ENCODE measurements at places on chromosomes 12 and 14. TPM values are rescaled to one million over a fixed set of nuclear protein-coding genes. Genes with fewer than 3 reads are reported as not detected.

ALX1 gene
- total RNA-seq: not detected

SYCP3 gene
- total RNA-seq: 0.23 TPM

UBR7 gene
- total RNA-seq: 17.5 TPM

KRT81 gene
- not detected for total RNA-seq

BHLHE41 gene
- total RNA-seq: 0.55 TPM

ENDOU gene
- total RNA-seq: not detected

KRT74 gene
- total RNA-seq: not detected

FZD10 gene
- total RNA-seq: not detected

- DNase-seq: peak; percentile 64
Measured at GRCh38 chr14:96592591-96593386, 90.6 kb downstream of the PAPOLA start.

GRCh38 chr12:57727758-57728395 lies 10.7 kb downstream of the AGAP2 start:
- DNase-seq: no peak

- DNase-seq: no peak
Measured at GRCh38 chr12:108297895-108298760, 41.0 kb downstream of the CMKLR1 start.

DNA sequence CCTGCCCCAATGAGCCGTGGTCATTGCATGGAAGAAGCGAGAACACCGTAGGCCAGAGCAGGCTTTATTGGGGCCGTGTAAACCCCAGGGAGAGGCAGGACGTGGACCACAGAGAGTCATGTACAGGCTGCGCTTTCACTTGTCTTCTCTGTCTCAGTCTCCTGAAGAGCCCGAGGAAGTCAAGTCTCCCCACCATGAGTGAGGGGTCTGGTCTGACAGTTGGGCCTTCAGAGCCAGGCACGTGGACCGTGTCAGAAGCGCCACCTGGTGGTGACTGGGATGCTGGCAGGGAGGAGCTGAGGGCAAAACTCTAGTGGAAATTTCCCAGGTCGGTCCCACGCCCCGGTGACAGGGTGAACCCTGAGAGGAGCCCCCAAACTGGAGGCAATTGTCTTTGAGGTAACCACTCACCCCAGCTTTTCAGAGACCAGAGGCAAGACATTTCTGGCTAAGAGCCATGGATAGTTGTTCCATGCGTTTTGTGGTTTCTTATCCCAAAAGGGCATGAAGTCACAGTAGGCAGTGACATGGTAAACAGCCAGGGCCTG lies 17.4 kb downstream of the RPS6KL1 start:
- peak; percentile 63 for DNase-seq

DNA sequence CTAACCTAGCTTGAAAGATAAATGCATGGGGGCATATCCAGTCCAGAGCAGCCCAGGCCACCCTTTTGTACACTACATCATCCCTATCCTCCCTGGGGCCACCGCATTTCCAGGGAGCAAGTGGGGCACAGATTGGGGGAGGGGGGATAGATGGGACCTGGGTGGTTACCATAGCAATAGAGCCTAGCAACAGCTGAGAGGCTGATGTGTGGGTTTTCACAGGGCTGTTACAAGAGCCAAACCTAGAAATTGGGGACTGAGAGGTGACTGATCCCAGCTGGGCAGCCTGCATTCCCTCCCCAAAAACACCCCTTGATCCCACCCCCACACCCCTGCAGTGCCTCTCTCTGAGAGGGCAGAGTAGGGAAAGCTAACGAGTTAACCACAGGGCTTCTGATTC lies 3.7 kb upstream of the ZNF384 start:
- DNase-seq: no peak

GRCh38 chr14:102374264-102374663 lies 11.5 kb downstream of the TECPR2 start:
- DNase-seq: no peak

DNA sequence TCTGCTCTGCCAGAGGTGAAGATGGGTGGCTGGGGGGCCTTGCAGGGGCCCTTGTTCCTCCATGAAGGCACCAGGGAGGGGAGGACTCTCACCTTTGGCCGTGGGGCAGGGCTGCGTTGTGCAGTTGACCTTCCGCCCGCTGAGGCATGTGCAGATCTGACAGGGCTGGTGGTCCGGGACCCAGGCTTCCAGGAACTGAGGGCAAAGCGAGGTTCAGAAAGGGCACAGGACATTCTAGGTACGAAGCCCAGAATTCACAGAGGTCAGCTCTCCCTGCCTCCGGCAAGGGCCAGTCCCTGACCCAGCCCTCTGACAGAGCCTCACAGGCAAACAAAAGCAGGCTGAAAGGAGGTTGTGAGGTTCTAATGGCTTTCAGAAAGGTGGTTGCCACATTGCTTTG lies 40.4 kb upstream of the ANO2 start:
- DNase-seq: no peak

DNA sequence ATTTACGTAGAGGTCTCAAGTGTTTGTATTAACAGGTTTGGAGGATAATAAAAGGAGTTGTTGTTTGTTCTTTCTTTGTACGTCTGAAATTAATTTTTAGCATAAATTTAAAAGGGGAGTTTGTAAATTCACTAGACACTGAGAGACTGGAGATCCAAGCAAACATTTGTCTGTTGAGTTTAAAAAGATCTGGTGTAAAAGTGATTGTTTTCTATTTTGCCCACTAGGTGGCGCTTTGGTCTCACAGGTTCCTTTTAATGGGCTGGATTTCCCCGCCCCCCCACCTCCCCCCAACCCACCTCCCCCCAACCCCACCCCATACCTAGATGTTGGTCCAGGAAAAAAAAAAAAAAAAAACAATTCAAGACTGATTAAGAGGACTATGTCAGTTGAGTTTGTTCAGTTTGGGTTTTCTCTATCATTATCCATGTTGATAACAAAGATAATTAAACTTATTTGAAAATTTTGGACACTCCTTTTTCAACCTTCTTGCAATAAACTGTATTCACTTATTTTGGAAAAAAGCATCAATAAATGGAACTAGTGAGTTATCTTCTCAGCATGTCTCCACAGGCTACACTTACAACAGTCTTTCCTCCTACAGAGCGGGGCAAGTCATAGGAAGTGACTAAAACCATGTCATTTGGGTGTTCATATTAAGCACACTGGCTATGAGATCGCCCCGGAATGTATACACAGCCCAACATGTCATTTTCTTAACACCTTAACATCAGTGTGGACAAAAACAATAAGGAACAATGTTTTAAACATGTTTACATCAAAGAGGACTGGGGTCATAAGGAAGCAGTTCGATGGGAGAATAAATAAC lies 841.1 kb downstream of the NRXN3 start:
- no peak for DNase-seq

- no peak for DNase-seq
Measured at GRCh38 chr14:91613459-91614112, 103.5 kb upstream of the PPP4R3A start.

DNA sequence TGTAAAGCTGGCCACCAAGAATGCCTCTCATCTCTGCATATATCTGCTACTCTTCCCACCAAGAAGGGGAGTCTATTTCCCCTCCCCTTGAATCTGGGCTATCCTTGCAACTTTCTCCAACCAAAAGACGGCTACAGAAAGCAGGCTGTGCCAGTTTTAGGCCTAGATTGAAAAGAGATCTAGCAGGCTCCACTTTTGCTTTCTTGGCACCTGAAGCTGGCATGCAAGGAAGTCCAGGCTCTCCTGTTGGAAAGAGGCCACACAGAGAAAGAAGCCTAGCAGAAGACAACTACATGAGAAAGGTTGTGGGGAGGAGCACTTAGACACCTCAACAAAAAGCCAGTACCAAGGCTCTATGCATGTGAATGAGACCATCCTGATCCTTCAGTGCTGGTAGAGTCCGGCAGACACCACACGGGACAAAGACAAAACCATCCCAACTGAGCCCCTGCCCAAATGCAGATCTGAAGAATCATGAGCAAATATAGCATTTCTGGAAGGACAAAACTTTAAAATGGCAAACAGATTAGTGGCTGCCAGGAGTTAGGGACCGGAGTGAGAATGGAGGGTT lies 68.0 kb downstream of the SPPL3 start:
- DNase-seq: no peak

DNA sequence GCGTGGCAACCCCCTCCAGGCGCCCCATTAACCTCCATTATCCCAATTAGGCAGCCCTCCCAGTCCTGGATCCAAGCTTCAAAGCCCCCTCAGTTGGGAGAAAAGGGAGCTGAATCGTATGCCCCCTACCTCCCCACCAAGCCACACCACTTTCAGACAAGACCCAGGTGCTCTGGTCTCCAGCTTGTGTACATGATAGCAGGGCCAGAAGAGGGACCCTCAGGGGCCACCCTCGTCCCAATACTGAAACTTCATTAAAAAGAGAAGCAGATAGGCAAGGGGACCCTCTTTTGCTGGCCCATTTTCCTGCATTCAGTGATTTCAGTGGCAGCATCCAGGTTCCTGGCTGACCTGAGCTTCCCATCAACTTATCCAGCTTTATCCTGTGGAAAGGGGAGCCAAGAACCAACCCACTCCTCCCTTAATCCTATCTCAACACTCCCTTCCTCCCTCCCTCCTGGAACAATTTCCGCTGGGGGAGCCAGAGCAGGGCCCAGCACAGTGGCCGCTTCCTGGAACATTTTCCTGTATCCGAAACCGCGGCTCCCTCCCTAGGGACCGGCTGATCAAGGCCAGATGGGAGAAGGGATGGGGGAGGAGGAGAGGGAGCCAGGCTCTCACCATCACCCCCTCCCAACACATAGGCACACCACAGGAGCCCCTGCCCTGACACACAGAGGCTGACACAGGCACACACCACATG lies 9.5 kb upstream of the SP7 start:
- DNase-seq: no peak

DNA sequence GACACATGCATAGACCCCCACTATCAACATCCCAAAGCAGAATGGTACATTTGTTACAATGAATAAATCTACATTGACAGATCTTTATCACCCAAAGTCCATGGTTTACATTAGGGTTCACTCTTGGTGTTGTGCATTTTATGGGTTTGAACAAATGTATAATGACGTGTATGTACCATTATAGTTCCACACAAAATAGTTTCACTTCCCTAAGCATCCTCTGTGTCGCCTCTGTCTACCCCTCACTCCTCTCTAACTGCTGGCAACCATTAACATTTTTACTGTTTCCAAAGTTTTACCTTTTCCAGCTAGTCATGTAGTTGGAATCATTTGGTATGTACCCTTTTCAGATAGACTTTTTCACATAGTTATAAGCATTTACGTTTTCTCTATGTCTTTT lies 69.5 kb upstream of the LMO3 start:
- no peak for DNase-seq

- no peak for DNase-seq
Measured at GRCh38 chr12:132140501-132140900, 3.6 kb downstream of the DDX51 start.

GRCh38 chr12:104372061-104372720 lies 68.7 kb downstream of the EID3 start:
- no peak for DNase-seq

DNA sequence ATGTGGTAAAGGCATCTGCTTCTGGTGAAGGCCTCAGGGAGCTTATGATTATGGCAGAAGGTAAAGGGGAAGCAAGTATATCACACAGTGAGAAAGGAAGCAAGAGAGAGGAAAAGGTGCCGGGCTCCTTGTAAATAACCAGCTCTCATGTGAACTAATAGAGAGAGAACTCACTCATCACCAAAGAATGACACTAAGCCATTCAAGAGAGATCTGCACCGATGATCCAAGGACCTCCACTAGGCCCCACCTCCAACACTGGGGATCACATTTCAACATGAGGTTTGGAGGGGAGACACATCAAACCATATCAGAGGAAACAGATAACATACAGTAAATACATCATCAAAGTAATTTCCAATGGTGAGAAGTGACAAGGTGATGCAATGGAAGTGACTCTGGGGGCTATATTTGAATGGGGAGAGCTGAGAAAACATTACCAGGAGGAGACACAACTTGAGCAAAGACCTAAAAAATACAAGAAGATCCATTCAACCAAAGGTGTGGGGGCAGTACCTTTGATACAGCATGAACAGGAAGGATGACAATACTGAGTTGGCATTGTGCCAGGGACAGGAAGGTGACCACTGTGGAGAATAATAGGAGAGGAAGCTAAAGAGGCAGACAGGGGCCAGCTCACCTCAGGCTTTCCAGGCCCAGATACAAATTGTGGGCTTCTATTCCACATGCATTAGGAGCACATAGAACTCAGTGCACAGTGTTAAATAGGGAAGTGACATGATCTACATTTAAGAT lies 134.4 kb upstream of the GRIP1 start:
- no peak for DNase-seq

GRCh38 chr12:9902539-9903228 lies 21.4 kb downstream of the KLRF2 start:
- DNase-seq: no peak

- DNase-seq: no peak
Measured at GRCh38 chr12:11719678-11720099, 70.2 kb downstream of the ETV6 start.

DNA sequence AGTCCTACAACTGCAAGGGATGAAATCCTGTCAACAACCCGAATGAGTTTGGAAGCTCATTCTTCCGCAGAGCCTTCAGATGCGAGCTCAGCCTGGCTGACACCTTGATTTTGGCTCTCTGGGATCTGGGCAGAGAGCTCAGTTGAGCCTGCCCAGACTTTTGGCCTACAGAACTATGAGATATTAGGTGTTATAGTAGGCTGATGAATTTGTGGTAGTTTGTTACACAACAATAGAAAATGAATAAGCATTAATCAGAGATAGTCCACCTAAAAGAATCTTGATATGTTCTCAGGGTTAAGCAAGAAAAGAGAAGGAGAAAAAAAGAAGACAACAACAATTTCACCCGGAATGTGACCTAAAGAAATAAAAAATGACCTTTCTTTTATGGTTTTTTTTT lies 30.4 kb upstream of the GZMB start:
- DNase-seq: no peak

DNA sequence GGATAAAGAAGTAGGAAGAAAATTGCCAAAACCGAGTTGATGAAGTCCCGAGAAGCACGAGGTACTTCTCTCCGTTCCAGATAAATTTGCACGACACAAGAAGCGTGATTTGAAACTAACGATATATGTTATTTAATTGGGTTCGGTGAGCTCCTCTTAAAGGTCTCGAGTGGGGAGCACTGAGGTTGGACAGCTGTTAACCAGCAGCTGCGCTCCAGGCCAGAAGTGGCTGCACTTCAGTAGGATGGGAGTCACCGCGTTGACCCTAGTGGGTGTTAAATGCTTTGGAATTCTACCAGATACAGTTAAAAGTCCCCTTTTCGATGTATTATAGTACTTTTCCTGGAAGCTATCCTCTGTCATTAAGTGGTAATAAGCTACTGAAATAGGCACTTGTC lies 953 bp upstream of the DCAF5 start:
- DNase-seq: peak; percentile 17

- no peak for DNase-seq
Measured at GRCh38 chr12:130064999-130065398, 97.3 kb upstream of the FZD10 start.

DNA sequence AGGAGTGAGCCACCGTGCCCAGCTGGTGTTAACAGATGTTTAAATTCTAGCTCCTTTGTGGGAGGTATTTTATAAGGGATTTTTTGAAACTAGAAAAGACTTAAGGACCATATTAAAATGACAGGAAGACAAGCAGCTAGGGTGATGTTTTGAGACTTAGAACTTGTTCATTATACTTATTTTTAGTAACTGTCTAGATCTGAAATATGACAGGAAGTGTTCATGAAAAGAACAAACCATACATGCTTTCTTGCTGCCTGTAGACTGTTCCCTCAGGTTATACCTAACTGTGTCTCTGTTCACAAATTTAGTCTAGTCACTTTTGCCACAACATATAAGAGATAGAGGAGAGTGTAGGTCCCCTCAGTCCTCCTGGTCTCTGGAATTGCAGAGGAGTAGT lies 36.9 kb upstream of the KCNH3 start:
- no peak for DNase-seq
